Glomerular endothelial cell (primary cell): ENCODE measurements at places on chromosomes 6 and 20. TPM values are rescaled to one million over a fixed set of nuclear protein-coding genes. Genes with fewer than 3 reads are reported as not detected.

The BNIP5 gene
- not detected in 2 replicates for total RNA-seq

The GPR6 gene
- total RNA-seq, result not detected in 2 replicates

The MARCKS gene
- 325 and 440 TPM in 2 replicates for total RNA-seq

The KDM1B gene
- total RNA-seq, result 7.9 and 13.5 TPM in 2 replicates

The PRSS16 gene
- total RNA-seq, result 0.05 TPM in 1 of 2 replicates, not detected in the other

The DNAH8 gene
- total RNA-seq, result 0.06 TPM in 1 of 2 replicates, not detected in the other

GRCh38 chr6:132391391-132392269 is 9.6 kb downstream of the MOXD1 start:
- DNase-seq, result no peak

DNA sequence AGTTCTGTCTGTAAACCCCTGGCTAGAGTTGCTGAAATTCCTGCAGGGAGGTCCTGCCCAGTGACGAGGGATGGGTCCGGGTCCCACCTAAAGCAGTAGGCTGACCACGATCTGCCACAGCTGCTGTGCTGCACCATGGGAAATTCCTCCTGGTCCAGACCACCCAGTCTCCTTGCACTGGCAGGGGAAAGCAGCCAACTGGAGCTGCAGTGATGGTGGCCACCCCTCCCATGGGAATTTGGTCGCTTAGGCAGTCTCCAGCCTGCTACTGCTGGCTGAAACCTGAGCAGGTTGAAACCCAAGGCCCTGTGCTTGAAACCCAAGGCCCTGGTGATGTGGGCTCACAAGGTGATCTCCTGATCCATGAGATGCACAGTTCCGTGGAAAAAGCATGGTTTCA is 23.9 kb upstream of the MOXD1 start:
- DNase-seq, result no peak

DNA sequence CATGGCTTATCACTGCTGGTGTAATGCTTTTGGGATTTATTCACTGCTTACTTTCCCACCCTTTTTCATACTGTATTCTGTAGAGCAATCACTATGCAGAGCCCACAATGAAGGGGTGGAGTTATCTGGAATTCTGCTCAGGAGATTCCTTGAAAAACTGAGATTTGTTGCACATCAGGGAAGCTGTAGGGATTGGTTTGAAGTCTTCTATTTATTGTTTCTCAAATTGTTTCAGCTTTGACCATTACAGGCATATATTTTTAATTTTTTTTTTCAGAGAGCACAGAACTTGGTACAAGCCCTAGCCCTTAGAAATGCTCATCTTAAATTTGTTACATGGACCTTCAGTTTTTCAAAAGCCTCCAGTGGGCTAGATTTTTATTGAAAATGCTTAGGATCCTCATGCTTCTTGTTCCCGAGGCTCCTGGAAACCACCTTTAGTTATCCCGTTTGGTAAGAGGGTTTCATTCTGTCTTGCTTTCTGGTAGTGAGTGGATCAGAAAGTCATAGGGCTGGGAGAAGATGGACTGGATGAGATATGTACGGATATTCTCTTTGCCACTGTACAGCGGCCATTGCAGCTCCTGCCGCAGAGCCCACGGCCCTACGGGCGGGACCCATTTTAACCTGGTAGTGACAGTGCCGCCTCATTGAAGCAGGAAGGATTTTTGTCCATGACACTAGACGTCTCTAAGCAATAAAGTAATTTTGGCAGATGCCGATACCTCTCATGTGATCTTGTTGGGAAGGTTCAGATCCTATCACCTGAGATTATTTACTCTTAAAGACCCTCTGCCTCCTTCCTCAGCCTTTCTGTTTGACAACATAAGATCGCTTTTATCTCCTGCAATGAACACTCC is 45.3 kb upstream of the ZNF184 start:
- DNase-seq, result no peak

GRCh38 chr20:61252601-61253263 is 671 bp downstream of the CDH4 start:
- DNase-seq, result no peak

GRCh38 chr6:37971266-37971665 is 151.7 kb downstream of the ZFAND3 start:
- no peak for DNase-seq

- DNase-seq, result no peak
Observed at GRCh38 chr6:166075186-166075585, 92.5 kb downstream of the TBXT start.

DNA sequence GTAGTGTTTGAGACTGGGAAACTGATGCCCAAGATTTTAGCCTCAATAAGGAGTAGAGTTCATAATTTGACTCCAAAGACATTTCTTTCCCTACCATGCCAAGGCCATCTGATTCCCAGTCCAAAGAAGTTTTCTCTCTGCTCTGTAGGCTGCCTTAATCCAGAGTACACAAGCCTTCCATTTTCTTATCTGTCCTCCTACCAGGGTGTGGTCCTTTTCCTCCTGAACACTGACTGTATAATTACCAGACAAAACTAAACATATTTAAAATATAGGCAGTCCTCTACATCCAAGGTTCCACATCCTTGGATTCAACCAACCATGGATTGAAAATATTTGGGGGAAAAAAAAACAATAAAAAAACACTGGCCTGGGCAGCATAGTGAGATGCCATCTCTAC is 108.4 kb downstream of the SLC16A10 start:
- no peak for DNase-seq
